HCT116 (cell line): ENCODE measurements at places on chromosomes 5 and 9. TPM values are rescaled to one million over a fixed set of nuclear protein-coding genes. Genes with fewer than 3 reads are reported as not detected.

DNA sequence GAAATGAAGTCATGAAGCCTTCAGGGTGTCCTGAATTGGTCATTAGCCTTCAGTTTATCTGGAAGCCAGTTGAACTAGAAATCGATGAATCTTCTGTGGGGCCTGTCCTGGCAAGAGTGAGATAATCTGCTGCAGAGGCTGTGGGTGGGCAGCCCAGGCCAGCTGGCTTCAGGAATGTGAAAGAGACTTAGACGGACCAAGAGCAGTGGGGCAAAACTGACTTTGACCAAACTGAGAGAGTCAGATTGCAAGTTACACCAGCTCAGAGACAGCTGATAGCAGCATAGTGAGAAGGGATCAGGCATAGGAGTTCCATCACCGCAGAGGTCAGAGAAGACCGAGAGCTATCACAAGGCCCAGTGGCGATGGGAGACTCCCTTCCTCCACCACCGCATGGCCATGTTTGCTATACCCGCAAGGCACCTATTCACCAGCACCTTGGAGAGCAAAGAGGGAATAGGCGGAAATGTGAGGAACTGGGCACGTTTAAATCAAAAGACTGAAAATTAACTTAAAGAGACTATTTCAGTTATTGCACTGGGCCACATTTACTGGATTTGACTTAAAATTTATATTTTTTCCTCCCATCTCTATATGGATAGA is 50.0 kb upstream of the GLIS3 start:
- H3K27me3 ChIP-seq = no peaks in the 10 kb centered on the region
- no peaks in the 10 kb centered on the region for H3K36me3 ChIP-seq
- no peak overlapping the region for H3K4me3 ChIP-seq
- DNase-seq = no peak

Gene C7
- total RNA-seq = 0.74 TPM

- no peaks in the 10 kb centered on the region for H3K27me3 ChIP-seq
- peak; percentile 82 for DNase-seq
- no peaks in the 10 kb centered on the region for H3K36me3 ChIP-seq
- H3K4me1 ChIP-seq = peaks cover 76% of the 10 kb centered on the region
- peak overlapping the region; percentile 45 for H3K4me3 ChIP-seq
Measured at GRCh38 chr5:143244000-143244736, 159.3 kb downstream of the NR3C1 start.

- no peak for DNase-seq
- peaks cover 20% of the 10 kb centered on the region; the same call in 1 of the 2 replicates for H3K27me3 ChIP-seq
- no peak overlapping the region for H3K27ac ChIP-seq
- H3K4me3 ChIP-seq = no peak overlapping the region
- no peaks in the 10 kb centered on the region for H3K4me1 ChIP-seq
Measured at GRCh38 chr5:153969563-153969895, 69.2 kb downstream of the FAM114A2 start.

- no peak overlapping the region for H3K27ac ChIP-seq
- no peaks in the 10 kb centered on the region for H3K4me1 ChIP-seq
- no peak for DNase-seq
- H3K36me3 ChIP-seq = no peaks in the 10 kb centered on the region
- no peaks in the 10 kb centered on the region for H3K27me3 ChIP-seq
- no peak overlapping the region for H3K4me3 ChIP-seq
Measured at GRCh38 chr9:3912280-3912679, 386.5 kb upstream of the RFX3 start.

Gene SLC24A2
- total RNA-seq = not detected

Gene CNTNAP3
- 14.8 TPM for total RNA-seq

GRCh38 chr5:175047048-175047447 is 322.7 kb downstream of the MSX2 start:
- H3K27me3 ChIP-seq = no peaks in the 10 kb centered on the region
- H3K4me3 ChIP-seq = no peak overlapping the region
- H3K27ac ChIP-seq = no peak overlapping the region

DNA sequence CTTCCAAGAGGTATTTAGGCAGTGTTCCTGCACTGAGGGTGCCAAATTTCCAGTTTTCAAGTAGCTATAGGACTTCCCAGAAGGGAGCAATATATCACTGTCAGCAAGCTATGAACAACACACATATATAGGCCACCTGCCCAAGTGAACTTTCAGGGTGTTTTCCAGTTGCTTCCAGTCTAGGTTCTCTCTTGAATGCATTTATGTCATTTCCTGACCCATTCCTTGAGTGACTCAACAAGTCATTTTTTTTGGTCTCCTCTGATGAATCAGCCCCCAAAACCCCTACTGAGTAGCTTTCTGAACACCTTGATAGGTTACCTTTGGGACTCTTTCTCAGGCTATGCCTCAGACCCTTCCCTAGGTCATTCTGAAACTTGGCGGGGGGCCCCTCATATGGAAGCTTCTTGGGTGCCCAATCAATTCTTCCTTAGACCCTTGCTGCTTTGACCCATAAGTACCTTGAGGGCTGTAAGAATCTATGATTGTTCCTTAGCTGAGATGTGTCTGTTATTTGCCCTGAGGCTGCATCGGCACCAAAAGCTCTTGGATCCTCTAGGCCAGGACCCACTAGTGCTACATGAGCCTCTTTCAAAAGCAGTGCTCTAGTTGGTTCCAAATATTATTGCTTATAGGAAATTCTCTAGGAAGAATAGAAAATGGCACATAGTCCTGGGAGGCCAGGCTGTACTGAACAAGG is 12.4 kb downstream of the DNAJB5 start:
- peaks cover 20% of the 10 kb centered on the region; the same call in 1 of the 2 replicates for H3K4me1 ChIP-seq
- no peak overlapping the region for H3K27ac ChIP-seq
- H3K36me3 ChIP-seq = 0 out of 2 replicates have a peak, but pooled peaks cover 2% of the 10 kb centered on the region
- DNase-seq = no peak

Gene LTC4S
- 5.0 TPM for total RNA-seq

DNA sequence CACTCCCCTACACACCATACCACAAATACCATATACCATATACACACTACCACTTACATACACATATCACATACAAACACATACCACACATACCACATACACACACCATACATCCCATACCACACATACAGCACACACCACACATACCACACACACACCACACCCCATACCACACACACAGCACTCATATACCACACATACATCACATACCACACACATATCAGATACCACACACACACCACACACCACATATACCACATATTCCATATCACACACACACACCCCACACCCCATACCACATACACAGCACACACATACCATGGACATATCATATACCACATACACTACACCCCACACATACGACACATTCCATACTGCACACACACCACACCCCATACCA is 276.6 kb downstream of the GADD45G start:
- H3K36me3 ChIP-seq = no peaks in the 10 kb centered on the region
- H3K4me1 ChIP-seq = no peaks in the 10 kb centered on the region
- no peak overlapping the region for H3K27ac ChIP-seq
- no peak overlapping the region for H3K4me3 ChIP-seq
- H3K27me3 ChIP-seq = no peaks in the 10 kb centered on the region

Gene PCDHA9
- not detected for total RNA-seq

Gene LOX
- 0.12 TPM for total RNA-seq

DNA sequence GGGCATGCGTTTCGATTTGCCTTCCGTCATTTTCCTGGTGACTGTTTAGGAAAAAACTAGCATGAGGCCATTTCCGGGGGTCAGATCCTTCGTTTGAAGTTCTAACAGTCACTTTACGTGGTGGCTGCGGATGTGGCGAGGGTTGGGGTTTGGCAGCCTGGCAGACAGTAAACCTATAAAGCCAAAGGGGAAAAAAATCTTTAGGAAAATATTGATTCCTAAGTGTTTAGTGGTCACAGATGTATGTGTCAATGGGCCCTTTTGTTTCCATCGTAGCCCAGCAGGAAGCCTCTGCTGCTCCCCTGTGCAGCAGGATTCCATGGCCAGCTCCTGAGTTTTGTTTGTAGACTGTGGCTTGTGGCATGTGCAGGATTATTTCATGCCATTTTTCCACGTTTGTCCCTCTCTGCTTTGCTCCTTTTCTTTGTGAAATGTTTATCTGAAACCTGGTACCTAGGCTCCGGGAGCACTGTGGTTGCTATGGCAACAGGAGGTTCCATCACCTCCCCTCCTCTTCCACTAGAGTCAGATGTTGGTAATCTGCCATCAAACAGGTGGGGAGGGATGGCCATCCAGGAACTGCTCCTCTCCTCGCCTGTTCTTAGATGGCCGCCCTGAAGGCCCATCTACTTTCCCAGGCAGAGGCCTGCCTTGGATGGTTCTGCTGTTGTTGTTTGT is 202.3 kb downstream of the AOPEP start:
- no peaks in the 10 kb centered on the region for H3K4me1 ChIP-seq
- H3K36me3 ChIP-seq = no peaks in the 10 kb centered on the region
- H3K27ac ChIP-seq = no peak overlapping the region
- no peaks in the 10 kb centered on the region for H3K27me3 ChIP-seq
- no peak overlapping the region for H3K4me3 ChIP-seq

Gene PTPDC1
- total RNA-seq = 12.7 TPM
